ENCODE measurements at places on chromosomes 2 and 18.

- no peak for DNase-seq
Measured at GRCh38 chr2:63093502-63093901, 42.9 kb downstream of the OTX1 start.

DNA sequence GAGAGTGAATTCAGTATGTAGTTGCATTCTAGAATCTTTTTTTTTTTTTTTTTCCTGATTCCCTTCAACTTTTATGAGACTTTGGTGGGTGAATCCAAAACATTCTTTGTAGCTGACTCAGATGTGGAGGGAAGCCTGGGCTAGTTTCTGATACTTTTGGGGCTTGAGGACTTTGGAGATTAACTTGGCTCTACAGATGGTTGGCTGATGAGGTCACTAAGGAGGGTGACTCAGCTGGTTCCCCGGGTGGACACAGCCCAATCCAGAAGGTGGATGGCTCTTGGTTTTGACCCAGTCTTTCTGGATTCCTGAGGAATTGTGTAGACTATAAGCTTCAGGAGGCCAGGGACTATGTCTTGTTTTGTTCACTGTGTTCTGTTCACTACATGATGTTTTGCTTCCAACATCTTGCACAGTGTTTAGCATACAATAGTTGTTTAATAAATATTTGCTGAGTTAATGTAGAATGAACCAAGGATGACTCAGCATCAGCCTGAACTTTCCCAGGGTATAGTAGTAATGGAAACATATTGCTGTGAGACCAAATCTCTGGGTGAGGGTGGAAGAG, 30.5 kb downstream of the LAMA3 start:
- no peak for DNase-seq

GRCh38 chr18:59760212-59760611, 63.0 kb upstream of the CCBE1 start:
- no peak for DNase-seq

- no peak for DNase-seq
Measured at GRCh38 chr2:231390667-231391066, 4.8 kb upstream of the B3GNT7 start.

- DNase-seq = no peak
Measured at GRCh38 chr18:75044296-75044695, 164.6 kb downstream of the PTGR3 start.

DNA sequence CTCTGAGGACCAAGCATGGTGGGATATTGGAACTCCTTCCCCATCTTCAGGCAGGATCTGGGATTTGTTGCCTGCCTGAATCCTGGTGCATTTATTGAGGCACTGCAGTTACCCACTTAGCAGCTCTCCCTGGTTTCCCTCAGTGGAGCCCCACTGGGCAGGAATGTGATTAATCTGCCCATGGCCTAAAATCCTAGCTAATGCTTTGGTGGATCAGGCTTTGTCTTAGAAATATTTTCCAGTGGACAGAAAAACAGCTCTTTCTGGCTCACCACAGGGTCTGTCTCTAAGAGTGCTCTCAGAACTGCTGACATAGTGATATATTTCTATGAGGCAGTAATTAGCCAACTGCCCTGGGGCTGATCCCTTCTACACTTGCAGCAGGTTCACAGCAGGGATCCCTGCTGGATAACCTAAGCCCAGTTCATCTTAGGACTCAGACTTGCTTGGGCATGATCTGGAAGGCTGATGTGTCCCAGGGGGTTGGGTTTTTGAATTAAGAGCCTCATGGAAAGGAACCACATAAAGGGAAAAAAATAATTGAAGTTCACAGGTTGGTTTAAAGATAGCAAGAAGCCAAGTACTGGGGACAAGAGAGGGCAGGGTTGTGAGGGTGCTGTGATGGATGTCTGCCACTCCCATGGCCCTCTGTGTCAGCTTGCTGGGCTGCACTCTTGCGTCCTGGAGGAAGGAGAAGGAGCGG, 44.3 kb upstream of the ZDBF2 start:
- DNase-seq = no peak

DNA sequence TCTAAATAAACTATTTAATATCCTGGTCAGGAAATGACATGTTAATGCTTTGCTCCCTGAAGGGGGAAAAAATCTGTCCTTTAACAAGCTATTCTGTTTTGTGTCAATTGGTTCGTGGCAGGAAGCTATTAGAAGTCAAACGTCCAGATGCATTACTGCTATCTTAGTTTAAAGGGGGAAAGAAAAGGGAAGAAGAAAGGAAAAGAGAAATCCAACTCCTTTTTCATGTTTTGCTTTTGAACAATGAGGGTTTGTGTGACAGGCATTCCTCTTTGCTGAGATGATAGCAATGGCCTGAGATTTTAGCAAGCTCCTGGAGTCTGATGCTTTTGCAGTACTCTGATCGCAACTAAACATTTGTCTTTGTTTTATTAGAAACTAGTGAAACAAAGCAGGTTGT, 24.6 kb downstream of the TRIB2 start:
- no peak for DNase-seq

GRCh38 chr2:73080321-73081131, 9.0 kb upstream of the SFXN5 start:
- DNase-seq = no peak

DNA sequence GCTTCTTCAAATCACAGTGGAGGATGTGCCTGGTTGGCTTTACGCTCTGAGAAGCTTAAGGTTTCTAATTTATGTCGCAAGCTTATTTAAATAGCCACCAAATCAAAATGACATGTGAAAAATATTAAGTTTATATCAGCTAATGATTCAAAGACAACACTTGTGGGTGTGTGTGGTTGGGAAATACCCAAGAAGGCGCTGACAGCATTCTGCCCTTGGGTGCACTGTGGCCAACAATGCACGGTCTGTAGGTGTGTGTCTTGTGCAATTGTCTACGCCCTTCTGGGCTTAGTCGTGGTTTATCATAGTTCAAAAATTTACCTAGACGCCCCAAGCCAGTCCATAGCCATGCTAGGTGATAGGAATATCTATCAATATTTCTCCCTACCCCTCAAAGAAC, 60.9 kb downstream of the KCTD1 start:
- no peak for DNase-seq

- DNase-seq = no peak
Measured at GRCh38 chr2:52474091-52474490, 1293.5 kb upstream of the CHAC2 start.

DNA sequence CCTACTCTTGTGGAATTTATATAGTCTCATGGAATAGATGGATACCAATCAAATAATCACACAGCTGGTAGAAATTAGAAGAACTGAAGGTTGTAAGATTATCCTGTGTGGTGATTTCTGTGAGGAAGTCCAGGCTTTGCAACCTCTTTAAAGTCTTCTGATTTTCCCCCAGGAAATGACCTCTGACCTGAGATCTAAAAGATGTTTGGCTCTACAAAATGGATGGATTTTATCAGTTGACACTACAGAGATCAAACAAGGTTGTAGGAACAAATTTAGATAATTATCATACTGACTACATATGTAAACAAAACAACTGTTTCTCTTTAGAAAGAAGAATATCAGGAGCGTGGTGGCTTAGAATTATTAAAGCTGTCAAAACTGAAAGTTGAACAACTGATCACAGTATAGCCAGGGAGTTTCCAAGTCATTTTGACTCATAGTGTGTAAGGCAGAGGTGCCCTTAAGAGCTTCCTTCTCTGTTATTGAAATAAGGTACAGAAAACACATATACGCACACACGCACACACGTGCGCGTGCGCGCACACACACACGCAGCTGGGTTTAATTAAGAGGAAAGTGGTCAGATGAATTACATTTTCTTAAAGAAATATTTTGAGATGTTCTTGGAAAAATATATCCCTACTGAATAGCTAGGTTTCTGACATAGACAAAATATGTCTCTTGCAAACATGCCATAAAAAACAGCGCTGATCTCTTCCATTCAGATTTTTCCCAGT, 35.5 kb upstream of the PELI1 start:
- DNase-seq = no peak

DNA sequence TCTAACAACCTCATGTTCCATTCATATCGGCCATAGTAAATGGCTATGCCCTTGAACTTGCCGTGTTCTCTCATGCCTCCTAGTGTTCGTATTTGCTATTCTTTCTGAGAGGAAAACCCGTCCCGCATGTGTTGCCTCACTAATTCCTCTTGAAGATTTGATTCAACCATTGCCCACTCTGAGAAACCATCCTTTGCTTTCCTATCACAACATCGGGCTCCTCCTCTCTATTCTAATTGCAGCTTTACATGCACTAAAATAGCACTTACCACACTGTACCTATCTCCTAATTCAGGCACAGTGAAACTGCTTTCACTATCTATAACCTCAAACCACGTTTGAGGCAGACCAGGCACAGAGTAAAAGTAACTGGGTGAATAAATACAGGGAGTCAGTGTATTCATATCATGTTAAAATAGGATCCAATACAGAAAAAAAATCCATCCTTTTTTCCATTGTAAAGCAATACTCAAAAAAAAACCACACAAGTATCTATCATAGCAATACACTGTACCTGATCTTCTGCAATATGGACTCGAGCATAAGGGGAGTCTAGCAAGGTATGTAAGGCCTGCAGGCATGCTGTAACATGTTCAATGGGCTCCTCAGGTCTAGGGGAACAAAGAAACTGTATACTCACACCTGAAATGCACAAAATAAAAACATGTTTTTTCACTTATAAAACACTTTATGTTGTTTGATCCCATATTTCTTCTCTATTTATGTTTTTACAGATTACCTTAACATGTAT, 39.0 kb upstream of the STRN start:
- DNase-seq = no peak

DNA sequence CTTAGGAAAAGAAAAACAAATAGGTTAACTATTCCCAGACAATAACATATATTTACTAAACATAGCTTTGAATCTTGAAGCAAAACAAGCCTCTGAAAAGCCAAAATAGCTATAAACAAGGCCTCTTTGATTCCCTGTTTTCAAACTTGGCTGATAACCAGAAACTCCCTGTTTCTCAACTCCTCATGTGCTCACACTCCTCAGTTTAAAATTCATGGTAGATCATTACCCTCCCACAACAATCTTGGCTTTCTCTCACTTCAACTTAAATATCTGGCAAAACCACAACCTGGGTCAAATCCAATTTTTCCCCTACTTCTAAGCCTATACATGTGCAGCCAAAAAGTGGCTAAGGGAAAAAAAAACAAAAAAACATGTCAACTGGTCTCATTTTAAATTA, 15.6 kb downstream of the SUCLG1 start:
- DNase-seq = no peak

GRCh38 chr2:160062292-160063005, at the start of gene PLA2R1:
TSS of gene PLA2R1 (minus strand) at chr2:160062615. CDS start at chr2:160062403, 212 bp downstream.
- DNase-seq = no peak

All from stimulated activated CD4-positive, alpha-beta T cell treated with anti-CD3 and anti-CD28 coated beads, Interleukin-4, amount 100 ng/mL, for 48 hours (primary cell).